ENCODE measurements at places on chromosomes 3 and 15.

GRCh38 chr3:28994161-28994905 is 286.5 kb upstream of the RBMS3 start:
- no peak for DNase-seq

GRCh38 chr3:76969996-76970615 is 69.8 kb upstream of the ROBO2 start:
- no peak for DNase-seq

DNA sequence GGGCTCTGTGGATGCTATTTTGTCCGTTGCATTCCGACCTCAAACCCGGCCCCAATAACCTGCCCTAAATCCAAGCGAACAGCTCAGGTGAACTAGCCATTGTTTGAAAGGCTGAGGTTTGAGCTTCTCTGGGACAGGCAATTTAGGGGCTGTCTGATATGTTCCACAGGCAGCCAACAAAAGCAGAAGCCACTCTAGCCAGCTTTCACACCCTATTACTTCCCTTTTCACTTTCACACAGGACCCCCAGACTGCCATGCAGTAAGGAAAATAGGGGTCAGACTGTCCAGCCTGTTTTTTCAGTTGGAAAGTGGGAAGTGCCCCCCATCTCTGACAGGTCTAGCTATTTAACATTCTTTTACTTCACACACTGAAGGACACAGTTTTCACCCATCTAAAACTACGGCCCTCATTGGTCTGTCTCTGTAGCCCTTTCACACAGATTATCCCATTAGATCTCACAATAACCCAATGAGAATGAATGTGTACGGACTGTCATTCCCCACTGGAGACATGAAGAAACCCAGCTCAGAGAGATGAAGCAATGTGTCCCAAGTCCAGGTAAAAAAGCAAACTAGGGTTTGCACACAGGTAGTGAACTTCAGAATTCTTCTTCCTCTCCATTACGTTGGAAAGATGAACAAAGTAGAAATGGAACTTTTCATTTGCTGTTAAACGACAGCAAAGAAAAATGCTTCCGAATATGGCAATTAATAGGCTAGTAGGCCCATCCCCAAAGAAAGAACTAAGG is 1.9 kb downstream of the CCDC12 start:
- no peak for DNase-seq

- DNase-seq: peak; percentile 91
These were observed at the start of gene DGKG for GRCh38 chr3:186361762-186362536. Gene DGKG, minus strand, starts transcription at chr3:186362234. Its CDS starts 41,775 bp downstream, at chr3:186320459.

DNA sequence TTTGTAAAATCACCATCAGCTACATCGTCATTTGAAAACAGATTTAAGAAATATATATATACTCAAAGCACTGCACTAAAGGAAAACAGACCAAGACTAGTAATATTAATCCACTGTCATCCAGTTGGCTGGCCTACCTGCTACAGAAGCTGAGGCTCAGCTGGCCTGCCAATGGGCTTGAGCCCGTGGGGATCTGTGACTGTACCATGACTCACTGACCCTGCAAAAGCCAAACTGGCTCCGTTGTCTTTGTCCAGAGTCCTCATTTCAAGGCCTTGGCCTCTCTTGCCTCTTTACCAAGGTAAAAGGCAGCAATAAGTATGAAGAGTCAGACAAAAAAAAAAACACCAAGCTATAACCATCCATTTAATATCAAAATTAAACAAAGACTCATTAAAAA is 463.5 kb upstream of the RASGRP1 start:
- peak; percentile 75 for DNase-seq

DNA sequence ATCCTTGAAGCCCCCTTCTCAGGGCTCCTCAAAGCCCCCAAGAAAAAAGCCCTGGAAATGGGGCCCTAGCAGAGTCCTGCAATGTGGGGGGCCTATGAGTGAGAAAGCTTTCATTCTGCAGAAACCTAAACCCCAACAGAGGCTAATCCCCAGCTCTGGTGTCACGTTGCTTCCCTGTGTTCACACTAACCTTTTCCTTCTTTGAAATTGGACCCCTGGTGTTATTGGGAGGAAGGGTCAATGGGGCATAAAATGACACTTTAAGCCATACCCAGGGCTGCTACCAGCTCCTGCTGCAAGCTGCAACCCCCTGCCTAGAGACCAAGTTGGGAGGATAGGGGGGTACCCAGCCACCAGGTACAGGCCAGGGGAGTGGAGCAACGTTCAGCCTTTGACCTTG is 2.1 kb downstream of the CYP1A2 start:
- DNase-seq: no peak

DNA sequence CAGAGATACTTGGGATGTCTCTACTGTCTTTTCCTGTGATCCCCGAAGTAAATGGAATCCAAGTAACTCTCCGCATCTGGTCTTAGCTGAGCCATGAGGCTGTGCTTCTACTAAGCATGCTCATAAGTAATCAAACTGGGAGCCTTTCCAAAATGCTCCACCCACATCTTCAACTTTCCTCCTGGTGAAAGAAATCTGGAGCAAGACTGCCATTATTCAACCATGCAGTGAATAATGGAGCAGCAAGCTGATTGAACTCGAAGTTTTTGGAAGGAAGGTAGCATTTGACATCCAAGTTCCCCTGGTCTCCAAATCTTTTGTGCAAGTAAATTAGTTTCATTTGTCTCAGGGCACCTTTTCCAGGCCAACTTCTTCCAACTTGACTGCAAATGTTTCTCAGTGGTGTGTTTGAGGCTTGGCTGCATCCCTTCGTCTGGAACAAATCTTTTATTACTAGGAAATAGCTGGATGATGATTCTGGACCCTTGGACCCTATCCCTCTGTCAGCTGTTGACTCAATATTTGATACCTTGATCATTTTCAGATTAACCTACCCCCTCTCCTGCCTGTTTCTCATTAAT is 19.4 kb downstream of the GXYLT2 start:
- DNase-seq: no peak

- DNase-seq: no peak
These were observed 8.3 kb downstream of the MAPKBP1 start for GRCh38 chr15:41782371-41783282.

DNA sequence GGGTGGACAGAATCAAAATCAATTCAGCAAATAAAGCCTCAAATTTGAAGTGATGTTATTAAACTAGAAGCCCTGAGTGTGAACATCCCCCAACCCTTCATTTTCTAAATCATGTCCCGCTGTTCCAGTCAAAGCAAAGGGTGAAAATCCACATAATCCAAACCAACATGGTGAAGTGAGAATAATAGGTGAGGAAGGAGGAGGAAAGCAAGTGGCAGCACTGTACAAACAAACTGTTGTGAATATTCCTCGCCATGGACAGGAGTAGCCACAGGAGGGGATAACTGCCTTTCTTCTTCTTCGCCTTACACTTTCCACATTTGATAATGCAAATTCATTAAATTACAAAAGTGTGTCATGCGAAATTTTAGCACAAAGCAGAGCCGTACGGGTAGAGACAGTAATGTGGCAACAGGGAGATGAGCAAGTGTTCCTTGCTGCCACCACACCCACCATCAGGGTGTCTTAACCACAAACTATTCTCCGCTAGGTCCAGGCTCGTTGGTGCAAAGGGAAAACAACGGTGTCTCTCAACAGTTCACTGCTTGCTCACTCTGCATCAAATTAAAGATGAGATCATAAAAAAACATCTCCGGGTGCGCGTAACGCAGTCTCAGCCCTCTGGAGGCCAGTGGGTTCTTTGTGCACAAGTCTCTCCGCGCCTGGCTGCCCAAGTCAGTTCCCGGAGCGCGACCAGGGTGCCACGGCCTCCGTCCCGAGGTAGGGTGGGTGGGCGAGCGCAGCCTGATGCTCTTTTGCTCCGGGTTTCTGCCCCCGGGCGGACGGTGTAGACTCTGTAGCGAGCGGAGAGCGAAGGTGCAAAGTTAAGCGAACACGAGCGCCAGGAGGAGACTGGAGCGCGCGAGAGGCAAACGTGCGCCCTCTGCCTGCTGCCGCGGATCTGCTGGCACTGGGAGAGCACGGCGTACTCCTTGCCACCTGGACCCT is 6.7 kb downstream of the EPHA3 start:
- DNase-seq: peak; percentile 82

- DNase-seq: no peak
These were observed 66.4 kb downstream of the ZMAT3 start for GRCh38 chr3:179005213-179005612.

DNA sequence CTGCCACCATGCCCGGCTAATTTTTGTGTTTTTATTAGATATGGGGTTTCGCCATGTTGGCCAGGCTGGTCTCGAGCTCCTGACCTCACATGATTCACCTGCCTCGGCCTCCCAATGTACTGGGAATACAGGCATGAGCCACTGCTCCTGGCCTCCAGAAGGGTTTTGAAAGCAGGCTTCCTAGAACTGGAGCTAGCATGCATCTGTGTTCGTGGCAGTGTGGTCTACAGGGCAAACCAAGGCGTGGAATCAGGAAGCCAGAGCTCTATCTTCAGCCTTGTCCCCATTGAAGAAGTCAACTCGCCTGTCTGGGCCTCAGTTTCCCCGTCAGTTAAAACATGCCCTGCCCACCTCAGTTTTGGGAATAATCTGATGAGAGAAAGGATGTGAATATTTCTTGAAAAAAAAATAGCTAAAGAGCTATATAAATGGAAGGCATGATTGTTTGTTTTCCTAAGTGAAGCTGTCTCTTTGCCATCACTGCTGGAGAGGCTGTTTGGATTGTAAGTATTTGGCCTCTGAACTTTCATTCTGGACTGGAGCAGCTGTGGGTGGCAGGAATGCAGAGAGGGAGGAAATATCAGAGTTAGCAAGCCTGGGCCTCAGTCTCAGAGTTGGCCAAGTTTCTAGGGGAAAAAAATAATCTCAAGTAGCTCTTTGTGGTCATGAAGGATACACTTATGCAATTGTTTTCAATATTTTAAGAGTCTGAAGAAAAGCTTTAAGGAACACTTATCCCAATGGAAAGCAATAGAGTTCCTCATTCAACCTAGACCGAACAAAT is 36.5 kb upstream of the UACA start:
- DNase-seq: no peak

GRCh38 chr15:56811586-56811985 is 78.3 kb upstream of the ZNF280D start:
- DNase-seq: no peak

DNA sequence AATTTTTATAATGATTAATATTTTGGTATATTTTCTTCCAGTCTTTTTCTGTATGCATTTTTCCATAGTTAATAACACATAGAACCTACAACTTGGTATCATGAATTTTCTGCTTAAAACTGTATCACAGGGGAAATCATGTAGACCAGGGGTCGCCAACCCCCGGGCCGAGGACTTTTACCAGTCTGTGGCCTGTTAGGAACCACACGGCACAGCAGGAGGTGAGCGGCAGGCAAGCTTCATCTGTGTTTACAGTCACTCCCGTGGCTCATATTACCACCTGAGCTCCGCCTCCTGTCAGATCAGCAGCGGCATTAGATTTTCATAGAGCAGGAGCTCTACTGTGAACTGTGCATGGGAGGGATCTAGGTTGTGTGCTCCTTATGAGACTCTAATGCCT is 54.7 kb downstream of the RPL22L1 start:
- DNase-seq: no peak

GRCh38 chr3:143326983-143327778 is 207.6 kb downstream of the CHST2 start:
- DNase-seq: no peak

DNA sequence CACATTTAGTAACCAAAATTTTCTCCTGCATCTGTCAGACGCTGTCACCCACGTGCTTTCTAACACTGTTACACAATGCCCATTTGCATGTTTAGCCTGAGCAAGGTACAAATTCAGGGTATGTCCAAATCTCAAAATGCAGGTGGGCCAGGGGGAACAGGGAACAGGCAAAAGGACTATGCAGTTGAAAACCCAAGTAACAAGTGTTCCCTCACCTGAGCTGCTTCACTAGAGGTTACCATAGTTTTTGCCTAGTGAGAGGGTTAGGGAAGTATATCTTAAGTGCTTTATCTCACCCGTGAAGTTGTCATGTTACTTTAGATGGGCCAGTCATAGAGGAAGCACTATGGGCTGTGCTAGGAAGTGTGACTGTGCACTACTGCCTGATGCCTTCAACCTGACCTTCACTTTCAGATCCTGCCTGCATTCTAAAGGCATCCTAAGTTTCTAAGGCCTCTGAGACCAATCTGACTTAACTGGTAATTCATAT is 6.0 kb upstream of the TMEM87A start:
- DNase-seq: no peak

Measured in aorta (tissue), 5 donors.